Aortic smooth muscle cell (primary cell): ENCODE measurements at places on chromosomes 1 and 21. TPM values are rescaled to one million over a fixed set of nuclear protein-coding genes. Genes with fewer than 3 reads are reported as not detected.

Gene ITGB2
- total RNA-seq: 0.06 and 0.13 TPM in 2 replicates

Gene SMIM1
- 0.53 TPM in 1 of 2 replicates, not detected in the other for total RNA-seq

Gene ZBTB8A
- 6.2 and 7.3 TPM in 2 replicates for total RNA-seq

Gene TRIM45
- total RNA-seq: 1.2 and 2.2 TPM in 2 replicates

Gene SPATC1L
- total RNA-seq: 3.8 and 4.7 TPM in 2 replicates

Gene PHLDA3
- 41.2 and 51.4 TPM in 2 replicates for total RNA-seq

Gene OR2T29
- 0.06 TPM in 1 of 2 replicates, not detected in the other for total RNA-seq

Gene SPATA1
- total RNA-seq: 0.92 and 0.93 TPM in 2 replicates

Gene C1orf74
- 2.9 TPM in 2 replicates for total RNA-seq

Gene ENAH
- total RNA-seq: 247 and 338 TPM in 2 replicates

Gene ATP1A2
- under 0.01 and 0.31 TPM in 2 replicates for total RNA-seq

Gene HMGCS2
- total RNA-seq: not detected in 2 replicates

Gene KRTAP13-1
- not detected in 2 replicates for total RNA-seq

Gene PTAFR
- total RNA-seq: not detected in 2 replicates

Gene RXFP4
- total RNA-seq: 0.12 TPM in 1 of 2 replicates, not detected in the other

Gene CD34
- 0.53 and 1.5 TPM in 2 replicates for total RNA-seq

Gene AP4B1
- 13.4 and 17.8 TPM in 2 replicates for total RNA-seq

Gene CYP4B1
- total RNA-seq: not detected in 2 replicates

Gene CELA3B
- not detected in 2 replicates for total RNA-seq

Gene CFAP45
- 1.3 TPM in 2 replicates for total RNA-seq

Gene RUNX3
- not detected in 2 replicates for total RNA-seq

Gene CD1D
- under 0.01 TPM in 1 of 2 replicates, not detected in the other for total RNA-seq

Gene OR2W3
- 0.26 TPM in 1 of 2 replicates, not detected in the other for total RNA-seq

Gene RNF186
- not detected in 2 replicates for total RNA-seq

Gene LCE3E
- total RNA-seq: not detected in 2 replicates
